ENCODE measurements at places on chromosomes 13 and 19. TPM values are rescaled to one million over a fixed set of nuclear protein-coding genes. Genes with fewer than 3 reads are reported as not detected.

DNA sequence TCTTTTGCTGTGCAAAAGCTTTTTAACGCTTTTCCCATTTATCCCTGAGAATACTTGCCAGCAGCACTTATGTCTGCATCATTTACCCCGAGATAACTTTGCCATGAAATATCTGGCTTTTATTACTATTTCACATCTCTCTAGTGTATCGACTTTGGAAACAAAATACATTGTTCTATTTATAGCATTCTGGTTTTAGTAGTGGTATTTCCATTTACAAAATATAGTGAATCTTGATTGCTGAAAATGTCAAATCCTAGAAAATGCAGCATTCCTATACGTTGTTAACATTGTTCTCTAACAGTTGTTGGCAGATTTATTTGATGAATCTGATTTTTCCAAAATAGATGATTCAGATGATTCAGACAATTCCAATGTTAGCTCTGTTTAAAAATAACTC, 189.3 kb upstream of the SPRY2 start:
- no peak for DNase-seq

- DNase-seq, result no peak
Observed at GRCh38 chr19:35519291-35519690, 5.8 kb upstream of the DMKN start.

DNA sequence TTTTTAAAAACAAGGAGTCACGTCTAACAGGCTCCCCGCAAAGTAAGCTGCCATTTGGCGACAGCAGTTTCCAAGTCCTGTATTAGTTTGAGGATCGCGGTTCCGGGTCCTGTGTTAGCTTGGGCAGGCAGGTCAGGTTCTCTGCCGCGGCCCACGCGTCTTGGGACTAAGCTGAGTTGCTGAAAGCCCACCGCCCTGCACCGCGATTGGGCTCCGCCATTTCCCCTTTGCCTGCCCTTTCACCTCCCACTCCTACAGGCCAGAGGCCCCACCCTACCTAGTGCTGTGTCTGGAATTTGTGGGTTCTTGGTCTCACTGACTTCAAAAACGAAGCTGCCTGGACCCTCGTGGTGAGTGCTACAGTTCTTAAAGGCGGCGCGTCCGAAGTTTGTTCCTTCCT, 6.8 kb downstream of the PARP4 start:
- DNase-seq, result no peak

LILRA6 gene
- 0.63 TPM for polyA plus RNA-seq

CLEC17A gene
- polyA plus RNA-seq, result 0.29 TPM

All from left renal pelvis (tissue), 4 donors.